ENCODE measurements at places on chromosomes 2 and 18.

DNA sequence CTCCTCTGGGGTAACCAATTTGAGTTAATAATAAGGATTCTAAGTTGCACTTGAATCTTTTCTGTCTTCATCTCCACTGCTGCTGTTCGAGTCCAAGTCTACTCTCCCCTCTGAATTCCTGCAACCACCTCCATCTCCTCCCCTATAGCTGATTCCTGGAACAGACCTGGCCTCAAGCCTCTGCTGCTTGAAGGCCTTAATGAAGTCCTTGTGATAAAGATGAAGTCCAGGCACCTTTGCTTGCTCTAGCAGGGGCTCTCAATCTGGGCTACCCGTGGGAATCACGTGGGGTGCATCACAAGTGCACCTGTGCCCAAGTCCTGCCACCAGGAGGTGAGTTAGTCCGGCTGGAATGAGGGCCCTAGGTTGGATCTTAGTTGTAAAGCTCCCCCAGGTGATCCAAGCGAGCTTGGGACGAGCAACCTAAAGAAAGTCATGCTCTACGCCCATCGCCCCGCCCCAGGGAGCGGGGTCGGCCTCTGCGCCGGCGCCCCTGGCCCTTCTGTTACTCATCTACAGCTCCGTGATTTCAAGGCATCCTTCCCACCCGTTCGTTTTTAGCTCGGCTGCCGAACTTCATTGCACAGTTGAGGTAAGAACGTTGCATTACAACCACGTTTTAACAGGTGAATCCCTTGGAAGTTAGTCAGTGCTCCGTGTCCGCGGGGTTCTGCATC lies 905 bp upstream of the IAH1 start:
- no peak for DNase-seq

- DNase-seq = no peak
Observed at GRCh38 chr2:181972431-181973170, 13.1 kb upstream of the PPP1R1C start.

DNA sequence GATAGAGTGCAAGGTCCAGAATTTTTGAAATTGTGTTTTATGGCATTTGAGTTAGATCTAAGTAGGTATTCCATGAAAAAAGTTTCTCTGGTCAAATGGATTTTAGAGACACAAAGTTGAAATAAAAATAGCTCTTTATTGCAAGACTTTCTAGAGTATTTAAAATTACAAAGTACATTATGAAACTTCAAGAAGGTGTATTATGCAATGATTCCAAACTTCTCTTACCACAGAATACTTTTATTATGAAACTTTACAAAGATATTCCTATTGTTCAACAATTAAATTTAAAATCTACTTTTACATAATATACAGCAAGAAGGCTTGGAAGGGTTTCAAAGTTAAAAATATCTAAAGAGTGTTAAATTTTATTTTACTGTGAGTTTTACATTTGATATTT lies 65.9 kb downstream of the CALCRL start:
- no peak for DNase-seq

DNA sequence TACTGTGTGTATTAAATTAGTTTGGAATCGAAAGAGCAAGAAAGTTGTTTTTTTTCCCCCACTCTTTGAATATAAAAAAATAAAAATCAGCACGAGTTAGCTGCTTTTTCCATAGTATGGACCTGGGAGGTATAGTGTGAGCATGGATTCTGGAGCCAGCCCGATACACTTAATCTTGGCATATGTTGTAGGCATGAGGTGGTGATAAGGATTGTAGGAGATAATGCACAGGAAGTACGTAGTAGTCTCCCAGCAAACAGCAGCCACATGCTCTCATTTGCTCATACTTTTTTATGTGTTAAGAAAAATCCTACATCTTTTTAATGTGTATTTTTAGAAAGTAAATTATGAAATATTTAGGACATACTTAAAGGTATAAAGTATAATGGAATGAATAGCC lies 2.1 kb upstream of the DNAJC27 start:
- DNase-seq = no peak

- no peak for DNase-seq
Observed at GRCh38 chr2:233453916-233454315, 99.6 kb downstream of the DGKD start.

DNA sequence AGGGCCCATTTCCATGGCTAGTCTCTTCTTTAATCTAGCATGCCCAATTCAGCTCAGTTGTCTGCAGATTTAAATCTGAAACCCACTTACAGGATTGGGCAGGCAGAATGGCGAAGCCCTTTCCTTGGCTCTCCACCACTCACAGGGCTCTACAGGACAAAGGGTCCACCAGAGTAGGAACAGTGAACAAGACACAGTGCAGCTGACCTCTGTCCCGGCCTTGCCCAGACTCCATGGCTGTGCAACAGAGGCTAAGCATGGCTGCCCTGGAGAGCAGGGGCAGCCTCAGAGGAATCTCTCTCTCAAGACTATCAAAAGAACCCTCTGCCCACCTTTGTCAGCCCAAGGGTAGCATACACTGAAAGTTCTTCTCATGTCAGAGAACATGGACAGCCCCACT lies 9.7 kb upstream of the ATP6V1B1 start:
- no peak for DNase-seq

DNA sequence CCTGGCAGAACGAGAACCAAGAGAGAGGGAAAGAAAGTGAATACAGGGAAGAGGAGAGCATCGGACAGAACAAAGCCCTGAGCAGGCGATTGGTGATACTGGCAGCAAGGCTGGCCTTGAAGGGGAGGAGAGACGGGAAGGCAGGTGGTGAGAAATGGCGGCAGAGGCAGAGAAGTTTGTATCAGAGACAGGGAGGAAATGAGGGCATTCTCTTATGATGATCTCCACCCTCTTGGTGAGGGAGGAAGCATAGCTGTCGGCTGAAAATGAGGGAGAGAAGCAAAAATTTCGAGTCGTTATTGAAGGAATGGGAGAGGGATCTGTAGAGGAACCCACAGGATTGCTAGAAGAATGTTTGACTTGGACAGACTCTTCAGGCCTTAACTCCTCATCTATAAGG lies 80.6 kb downstream of the CLIP4 start:
- DNase-seq = no peak

DNA sequence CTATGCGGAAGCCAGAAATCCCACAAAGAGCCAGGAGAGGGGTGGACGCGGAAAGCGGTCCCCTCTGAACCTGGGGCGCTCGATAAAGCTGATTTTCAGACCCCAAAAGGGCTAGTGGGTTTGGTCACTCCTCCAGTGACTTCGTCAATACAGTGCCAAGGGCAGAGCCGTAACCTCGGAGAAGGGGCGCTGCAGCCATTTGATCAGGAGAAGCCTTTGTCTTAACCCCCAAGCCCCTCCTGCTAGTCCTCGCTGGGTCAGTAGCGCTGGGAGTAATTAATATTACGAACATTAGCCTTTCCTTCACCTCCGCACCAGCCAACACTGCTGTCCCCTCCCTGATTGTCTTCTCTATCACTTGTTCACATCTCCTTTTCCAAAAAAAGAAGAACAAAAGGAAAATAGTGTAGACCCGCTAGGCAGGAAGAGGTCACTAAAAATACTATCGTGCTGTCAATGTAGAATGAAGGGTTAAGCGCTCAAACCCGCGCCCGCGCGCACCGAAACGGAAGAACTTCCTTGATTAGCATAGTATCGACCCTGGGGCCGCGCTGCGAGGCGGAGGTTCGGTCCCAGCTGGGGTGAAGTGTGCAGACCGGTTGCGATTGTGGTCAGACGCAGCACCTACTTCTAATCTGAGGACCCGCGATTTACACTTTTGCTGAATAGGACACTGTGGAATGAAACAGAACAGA lies 63.2 kb upstream of the MAPRE2 start:
- peak; percentile 71 for DNase-seq

DNA sequence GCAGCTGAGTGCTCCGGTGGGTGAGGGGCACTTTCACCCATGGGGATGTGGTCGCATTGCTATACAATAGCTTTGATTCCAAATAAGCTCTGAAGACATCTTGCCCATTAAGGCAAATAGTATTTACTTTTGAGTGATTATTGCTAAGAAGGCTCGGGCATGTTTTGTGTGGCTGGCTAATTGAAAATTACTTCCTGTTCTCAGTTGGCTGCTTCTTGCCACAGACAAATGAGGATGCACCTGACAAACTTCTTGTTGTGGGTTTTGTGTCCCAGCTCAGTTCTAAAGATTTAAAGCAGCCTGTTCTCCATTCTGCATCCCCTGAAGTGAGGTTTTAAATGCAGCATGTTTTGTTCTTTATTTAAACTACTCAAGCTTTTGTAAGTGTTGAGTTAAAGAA lies 88.3 kb downstream of the KCNS3 start:
- no peak for DNase-seq

- DNase-seq = no peak
Observed at GRCh38 chr18:22466608-22467395, 49.1 kb upstream of the CTAGE1 start.

DNA sequence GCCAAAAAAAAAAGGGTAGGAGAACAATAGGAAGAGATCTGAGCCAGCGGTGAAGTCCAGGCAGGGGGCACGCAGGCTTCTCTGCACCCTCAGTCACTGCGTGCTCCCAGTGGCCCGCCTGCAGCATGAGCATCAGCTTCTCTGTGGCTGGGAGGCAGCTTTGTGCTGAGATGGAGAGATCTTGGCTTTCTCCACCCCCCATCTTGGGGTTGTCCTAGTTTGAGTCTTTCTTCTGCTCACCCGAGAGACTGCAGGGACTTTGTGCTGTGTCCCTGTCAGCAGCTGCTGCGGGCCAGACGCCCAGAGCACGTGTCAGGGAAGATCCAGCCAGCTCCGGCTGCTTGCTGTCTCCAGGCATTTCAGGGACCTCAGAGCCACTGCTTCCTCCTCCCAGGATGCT lies 20.3 kb downstream of the TRAPPC12 start:
- DNase-seq = peak; percentile 93

- no peak for DNase-seq
Observed at GRCh38 chr2:210230518-210230917, 5.3 kb upstream of the ACADL start.

DNA sequence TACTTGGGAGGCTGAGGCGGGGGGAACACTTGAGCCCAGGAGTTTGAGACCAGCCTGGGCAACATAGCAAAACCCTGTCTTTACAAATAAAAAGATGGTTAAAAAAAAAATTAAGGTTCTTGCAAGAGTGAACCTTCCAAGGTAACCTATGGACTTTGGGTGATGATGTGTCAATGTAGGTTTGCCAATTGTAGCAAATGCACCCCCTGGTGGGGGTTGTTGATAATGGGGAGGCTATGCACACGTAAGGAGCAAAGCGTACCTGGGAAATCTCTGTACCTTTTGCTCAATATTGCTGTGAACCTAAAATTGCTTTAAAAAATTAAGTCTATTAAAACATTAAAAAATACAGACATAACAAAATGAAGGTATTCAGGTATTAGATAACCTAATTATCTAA lies 70.4 kb downstream of the CWC22 start:
- DNase-seq = no peak

- DNase-seq = no peak
Observed at GRCh38 chr2:12107939-12108338, 361.5 kb downstream of the LPIN1 start.

DNA sequence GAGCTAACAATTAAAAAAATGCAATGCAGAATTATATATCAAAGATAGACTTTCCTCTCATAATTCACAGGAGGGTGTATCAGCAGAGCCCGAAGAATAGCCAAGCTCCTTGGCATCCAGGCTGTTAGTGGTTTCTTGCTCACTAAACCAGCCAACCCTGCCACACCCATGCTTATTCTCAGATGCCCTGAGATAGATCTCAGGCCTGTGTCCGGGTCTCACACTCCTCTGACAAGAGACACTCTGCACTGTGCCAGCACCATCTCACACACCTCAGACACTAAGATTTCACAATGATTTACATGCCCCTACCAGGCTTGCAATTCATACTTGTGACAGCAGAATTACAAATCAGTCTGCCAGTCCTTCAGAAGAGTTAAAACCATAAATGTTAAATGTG lies 64.5 kb downstream of the OSBPL1A start:
- DNase-seq = no peak

All from globus pallidus (tissue), 1 donor.